ENCODE measurements at places on chromosomes 4 and X.

DNA sequence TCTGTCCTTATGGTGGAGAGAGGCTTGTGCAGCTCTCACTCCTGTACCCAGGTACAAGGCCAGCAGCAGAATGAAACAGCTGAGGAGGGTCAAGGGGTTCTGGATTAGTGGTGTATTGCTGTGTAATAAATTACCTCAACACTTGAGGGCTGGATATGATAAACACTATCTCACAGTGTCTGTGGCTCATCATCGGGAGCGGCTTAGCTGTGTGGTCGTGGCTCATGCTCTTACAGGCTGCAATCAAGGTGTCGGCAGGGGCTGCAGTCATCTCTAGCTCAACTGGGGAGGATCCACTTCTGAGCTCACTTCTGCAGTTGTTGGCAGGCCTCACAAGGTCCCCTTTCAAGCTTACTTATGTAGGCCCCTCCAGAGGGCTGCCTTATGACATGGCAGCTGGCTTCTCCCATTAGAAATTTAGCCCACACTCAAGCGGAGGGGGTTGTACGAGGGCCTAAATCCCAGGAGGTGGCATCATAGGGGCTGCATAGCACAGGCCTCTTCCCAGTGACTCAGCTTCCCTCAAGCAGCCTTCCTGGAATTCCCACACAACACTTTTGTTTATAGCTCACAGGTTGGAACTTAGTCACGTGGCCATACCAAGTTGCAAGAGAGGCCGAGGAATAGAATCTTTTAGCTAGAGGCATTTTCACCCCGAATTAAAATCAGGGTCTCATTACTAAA, 148.2 kb upstream of the RPS6KA3 start:
- peak; percentile 33 for DNase-seq

DNA sequence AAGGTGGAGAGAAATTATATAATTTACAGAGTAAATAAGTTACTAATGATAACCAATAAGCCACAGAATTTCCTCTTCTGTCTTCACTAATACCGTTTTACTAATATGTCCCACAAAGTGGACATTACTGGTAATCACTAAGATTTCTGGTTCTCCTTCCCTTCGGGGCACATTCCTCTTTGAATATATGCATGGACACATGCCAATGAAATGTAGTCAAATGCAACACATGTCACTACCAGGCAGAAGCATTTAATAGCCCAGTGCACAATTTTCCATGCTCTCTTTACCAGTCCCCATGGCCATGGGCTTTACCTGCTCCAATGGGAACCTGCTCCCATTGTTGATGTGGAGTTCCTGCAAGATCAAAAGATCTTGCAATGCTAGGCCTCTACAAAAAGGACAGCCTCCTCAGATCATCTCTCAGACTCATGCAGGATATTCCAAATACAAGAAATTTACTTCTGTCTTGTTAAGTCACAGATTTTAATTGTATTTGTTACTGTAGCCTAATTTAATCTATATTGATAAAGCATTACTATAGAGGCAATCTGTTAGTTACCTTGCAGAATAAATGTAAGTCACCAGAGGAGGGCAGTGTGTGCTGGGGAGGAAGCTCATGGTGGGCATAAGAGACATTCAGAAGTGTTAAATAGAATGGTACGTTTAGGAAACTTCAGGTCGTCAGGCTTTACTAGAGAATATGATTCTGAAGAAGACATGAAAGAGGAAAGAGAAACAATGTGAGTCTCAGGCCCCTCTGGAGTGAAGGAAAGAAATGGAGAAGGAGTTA, 37.1 kb upstream of the INPP4B start:
- no peak for DNase-seq

GRCh38 chrX:80537096-80537495, 116.8 kb downstream of the TENT5D start:
- no peak for DNase-seq

GRCh38 chr4:182242787-182243186, 415 bp upstream of the TENM3 start:
- no peak for DNase-seq

DNA sequence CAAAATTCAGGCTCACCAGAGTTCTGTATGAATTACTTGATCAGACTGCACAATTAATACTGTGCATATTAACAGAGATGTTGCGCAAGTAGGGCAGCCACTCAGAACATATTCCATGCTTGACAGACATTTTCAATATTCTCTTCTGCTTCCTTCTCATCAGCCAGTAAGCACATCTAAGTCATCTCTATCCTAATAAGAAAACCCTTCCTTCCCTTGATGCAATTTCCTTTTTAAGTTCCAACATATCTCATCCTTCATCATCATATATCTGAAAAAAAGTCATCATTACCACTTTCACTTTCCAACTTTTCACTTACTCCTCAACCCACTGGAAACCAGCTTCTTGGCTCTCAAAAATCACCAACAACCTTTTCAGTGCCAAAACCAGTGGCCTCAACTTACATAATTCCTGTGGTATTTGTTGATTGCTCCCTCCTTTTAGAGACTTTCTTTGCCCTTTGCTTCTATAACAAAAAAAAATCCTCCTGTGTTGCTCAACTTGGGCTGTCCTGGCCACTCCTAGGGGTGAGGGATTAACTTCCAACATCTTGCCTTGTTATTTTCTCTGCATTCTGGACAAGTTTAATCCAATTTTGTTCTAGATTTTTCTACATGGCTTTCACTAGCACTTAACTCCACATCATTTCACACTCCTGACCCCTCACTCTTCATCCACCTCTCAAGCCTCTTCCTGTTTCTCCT, 14.1 kb downstream of the MBNL3 start:
- DNase-seq = peak; percentile 35

GRCh38 chr4:139301821-139302611, at the start of gene NDUFC1:
NDUFC1 (minus strand) TSS chr4:139302477; CDS start chr4:139295798, 6,679 bp downstream.
- peak; percentile 33 for DNase-seq

GRCh38 chr4:14254252-14254651, 626.7 kb upstream of the BOD1L1 start:
- peak; percentile 34 for DNase-seq

DNA sequence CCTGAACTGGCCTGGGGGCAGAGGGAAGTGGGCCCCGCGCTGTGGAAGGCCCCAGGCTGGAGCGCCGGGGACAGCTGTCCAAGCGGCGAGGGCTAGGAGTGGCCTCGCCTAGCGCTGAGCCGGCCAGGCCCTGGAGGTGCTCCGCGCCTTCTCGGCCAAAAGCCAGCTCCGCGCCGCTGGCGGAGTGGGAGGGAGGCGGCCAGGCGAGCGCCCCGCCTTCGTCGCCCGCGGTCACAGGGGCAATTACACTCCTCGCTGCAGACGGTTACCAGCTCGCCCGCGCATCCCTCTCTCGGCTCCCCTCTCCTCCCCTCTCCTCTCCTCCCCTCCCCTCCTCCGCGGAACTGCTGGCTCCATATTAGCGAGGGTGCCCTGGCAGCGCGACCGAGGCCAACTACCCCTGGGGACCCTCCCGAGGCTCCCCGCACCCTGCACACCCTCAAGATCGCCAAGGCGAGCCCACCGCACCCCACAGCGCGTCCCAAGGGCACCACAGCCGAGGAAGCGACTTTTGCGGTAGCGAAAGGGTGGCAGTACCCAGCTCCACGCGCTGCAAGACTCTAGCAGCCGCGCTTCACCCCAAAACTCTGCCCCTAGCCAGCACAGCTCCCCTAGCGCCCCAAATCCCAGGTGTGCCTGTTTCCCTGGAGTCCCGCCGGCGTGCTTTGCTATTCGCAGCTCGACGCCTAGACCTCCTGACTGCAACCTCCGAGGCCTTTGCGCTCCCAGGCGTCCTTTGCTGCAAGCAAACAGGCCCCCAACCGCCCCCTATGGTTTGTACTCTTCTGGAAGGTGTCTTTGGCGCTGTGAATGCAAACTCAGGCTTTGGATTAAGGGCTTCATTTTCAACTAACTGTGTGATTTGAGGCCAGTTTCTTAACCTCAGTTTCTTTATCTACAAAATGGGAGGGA, 91.4 kb downstream of the BCOR start:
- DNase-seq = no peak

DNA sequence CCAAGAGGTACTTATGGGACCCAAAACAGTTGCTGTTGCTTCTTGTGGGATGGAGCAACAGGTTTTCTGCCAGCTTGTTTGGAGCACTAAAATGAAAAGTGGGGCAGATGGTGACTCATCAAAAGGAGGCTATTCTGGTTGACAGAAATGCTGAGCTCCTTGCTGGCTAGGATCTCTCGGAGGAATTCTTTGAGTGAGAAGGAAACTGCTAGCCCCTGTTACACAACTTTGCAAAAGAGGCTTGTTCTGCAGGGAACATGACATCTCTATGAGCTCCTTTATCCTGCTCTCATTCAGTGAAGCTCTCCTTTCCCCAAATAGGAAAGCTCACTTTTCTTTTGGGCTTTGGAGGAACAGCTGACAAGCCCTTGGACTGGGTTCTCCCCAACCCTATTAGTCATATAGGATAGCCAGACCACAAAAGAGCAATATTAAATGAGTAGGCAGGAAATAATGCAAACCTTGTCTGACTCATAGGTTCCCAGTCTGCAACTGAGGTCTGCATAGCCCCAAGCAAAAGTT, 108.3 kb downstream of the CDS1 start:
- peak; percentile 91 for DNase-seq

DNA sequence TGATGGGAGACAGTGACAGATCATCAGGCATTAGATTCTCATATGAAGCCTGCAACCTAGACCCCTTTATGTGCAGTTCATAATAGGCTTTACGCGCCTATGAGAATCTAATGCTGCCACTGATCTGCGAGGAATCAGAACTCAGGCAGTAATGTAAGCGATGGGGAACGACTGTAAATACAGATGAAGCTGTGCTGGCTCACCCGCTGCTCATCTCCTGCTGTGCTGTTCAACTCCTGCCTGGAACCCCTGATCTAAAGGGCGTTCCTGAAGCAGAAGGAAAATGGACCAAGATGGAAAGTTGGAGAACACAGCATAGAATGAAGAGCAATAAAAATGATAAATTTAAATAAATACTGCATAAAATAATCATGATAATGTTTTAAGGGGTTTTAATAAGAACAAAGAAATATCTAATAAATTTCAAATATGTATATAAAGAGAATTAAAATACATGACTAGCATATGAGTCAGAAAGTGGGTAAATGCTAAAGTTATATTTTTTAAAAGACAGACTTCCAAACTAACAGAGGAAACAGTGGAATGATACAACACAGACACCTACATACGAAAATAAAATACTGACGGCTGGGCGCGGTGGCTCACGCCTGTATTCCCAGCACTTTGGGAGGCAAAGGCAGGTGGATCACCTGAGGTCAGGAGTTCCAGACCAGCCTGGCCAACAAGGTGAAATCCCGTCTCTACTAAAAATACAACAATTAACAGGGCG, 59.2 kb downstream of the RBM47 start:
- no peak for DNase-seq

Measured in AG10803 (cell line).